ENCODE measurements at places on chromosomes 2 and 18.

GRCh38 chr18:31065036-31065773, 22.7 kb upstream of the DSC3 start:
- DNase-seq, result no peak

DNA sequence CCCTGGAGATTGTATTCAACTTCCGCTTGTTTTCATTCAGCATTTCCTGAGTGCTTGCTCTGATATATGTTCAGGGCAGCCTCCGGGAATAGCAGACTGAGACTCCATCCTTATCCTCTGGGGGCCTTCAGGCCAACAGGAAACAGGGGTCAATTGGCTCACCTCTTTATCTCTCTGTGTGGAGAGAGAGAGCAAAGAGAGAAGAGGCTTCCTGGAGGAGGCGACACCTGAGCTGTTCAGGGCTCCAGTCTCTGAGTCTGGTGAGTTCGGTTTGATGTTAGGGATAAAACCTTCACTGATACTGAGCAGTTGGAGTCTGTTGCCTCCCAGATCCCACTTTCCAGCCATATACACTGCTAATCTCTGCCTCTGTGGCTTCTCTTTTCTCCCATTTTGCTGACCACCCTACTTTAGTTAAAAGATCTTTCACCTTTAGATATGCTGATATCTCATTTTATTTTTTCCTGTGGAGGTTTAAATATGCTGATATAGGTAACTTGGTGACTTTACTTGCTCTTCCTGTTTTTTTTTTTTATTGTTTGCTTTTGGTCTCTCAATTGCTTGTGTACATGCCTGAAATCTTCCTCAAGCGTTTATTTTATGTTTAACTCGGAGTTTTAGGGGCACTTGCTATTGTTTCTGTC, 56.9 kb downstream of the KCNS3 start:
- no peak for DNase-seq

- DNase-seq, result no peak
These were observed 53.4 kb upstream of the BZW1 start for GRCh38 chr2:200758341-200758740.

DNA sequence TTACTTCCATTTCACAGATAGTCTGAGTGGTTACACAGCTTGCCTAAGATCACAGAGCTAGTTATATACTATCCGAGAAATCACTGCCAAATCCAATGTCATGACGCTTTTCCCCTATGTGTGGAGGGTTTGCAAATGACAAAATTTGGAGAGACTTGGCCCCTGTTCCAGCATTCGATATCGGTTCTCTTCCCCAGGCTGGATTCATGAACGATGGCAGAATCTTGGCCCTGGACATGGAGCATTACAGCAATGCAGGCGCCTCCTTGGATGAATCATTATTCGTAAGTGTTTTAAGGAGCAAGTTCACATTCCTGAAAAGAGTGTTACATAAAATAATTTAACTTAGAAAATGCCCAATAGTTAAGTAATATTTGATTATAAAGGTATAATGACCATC, 55.1 kb downstream of the AOX1 start:
- DNase-seq, result no peak

DNA sequence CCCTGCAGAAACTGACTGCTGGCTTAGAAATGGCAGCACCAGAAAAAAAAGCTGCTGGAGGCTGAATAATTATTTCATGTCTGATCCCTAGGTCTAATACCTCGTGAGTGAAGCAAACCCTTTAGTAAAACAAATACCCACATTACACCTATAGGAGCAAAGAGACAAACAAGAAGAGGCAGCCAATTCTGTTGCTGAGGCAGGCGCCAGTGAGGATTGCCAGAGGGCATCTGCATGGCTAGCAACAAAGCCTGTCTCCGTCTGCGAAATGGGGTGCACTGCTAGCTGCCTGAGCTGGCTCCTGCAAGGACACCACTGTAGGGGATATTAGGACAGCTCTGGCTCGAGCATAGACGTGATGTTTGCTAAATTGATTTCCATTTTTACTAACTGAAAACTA, 509.7 kb downstream of the TDRD15 start:
- no peak for DNase-seq

- DNase-seq, result no peak
These were observed 22.3 kb downstream of the GPR35 start for GRCh38 chr2:240647503-240648154.

DNA sequence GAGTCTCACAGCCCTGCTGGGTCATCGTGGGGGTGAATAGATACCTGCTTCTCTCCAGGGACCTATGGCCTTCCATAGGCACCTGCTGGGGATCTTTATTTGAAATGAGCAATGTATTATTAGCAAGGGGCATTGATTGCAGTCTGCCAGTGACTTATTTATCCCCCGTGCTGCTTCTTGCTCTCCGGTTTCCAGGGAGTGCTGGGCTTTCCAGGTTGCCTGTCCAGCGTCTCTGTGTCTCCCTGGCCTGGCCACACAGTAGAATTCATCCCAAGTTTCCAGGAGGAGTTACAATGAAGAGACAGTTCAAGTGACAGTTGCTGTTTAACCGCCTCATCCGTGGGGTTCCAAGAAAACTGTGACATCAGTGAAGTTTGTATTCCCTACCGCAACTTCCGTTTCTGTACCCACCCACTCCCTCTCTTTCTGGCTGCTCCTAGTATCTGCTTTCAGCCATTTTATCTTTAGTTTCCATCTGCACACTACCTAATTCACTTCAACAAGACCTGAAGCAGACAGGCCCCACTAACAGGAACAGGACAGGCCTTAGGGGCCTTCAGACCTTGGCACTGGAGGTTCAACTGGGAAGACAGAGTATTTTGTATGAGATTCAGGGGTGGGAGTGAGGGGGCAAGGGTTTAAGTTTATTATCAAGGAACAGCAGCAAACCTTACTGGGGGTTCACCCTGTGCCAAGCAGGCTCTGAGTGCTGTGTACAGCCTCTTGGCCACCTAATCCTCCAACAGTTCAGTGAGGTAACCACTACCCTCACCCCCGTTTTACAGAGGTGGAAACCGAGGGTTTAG, 134.8 kb downstream of the PRKCE start:
- no peak for DNase-seq

- DNase-seq, result peak; percentile 29
These were observed 175.1 kb downstream of the GALNT1 start for GRCh38 chr18:35756506-35757117.

- DNase-seq, result no peak
These were observed 17.1 kb upstream of the ANKRD62 start for GRCh38 chr18:12076424-12077140.

DNA sequence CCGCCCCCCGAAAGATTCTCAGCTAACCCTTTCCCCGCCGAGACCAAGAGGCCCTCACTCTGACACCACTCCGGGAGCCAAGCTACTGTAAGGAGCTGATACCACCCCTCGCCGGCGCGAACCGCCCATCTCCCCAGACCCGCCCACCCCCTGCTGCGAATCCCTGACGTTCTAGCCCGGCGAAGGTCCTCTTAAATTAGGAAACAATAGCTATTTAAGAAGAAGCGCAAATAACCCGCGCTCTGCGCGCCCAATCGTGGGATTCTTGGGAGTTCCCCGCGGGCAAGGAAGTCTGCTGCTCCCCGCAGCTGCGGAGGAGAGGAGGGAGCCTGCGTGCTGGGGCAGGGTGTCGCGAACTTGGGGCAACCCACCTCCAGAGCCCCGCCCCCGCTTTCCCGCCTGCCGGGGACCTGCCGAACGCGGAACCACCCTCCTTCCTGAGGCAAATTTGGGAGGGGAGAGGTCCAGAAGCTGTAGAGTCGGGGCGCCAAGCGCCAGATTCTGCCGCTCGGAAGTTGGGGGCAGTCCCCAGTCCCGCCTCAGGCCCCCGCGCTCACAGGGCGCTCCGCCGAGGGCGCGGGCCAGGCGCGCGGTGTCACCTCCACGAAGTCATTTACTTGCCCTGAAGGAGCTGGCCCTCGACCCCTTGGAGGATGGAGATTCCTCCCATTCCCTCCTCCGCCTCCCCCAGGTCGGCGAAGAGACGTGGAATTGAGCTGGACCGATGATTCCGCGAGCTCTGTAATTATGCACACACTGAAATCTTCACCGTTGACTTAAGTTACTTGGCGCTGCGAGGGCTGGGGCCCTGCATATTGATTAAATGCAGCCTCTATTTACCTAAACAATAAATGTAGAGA, 8.4 kb upstream of the SP9 start:
- DNase-seq, result no peak

GRCh38 chr2:12602661-12603060, 114.1 kb upstream of the TRIB2 start:
- DNase-seq, result no peak

DNA sequence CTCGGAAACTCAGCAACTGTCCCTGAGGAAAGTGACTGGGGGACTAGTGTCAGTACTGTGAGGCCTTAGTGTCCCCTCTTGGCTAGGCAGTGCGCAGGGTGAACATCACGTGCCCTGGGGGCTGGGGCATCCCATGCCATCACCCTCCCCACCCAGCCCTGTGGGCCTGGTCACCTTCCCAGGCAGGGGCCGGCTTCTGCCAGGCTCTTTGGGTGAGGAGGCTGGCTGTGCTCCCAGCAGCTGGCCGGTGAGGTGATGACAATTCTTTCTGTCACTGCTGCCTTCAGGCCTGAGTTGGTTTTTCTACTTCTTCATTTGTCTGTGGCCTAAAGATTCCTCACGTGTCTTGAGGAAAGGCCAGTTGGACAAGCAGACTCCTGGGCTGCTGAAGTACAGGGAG, 180.8 kb downstream of the KLHL29 start:
- no peak for DNase-seq

- DNase-seq, result peak; percentile 67
These were observed 64.0 kb upstream of the CABLES1 start for GRCh38 chr18:23071285-23071684.

DNA sequence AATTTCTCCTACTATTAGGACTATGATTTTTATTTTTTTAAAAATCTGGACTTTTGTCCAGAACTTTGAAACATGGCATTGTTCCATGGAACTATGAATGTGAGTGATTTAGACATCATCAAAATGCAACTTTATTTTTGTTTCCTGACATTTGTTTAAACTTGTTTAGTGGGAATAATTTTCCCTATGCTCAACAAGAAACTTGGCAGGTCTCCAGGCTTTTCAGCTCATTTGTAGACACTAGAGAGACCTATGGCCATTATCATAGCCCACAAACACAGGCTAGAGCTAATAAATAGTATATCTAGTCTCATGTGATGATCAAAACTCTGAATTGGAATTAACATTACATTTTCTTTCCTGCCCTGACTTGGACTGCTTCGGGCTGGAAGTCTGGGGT, 145.1 kb upstream of the CELF4 start:
- no peak for DNase-seq

DNA sequence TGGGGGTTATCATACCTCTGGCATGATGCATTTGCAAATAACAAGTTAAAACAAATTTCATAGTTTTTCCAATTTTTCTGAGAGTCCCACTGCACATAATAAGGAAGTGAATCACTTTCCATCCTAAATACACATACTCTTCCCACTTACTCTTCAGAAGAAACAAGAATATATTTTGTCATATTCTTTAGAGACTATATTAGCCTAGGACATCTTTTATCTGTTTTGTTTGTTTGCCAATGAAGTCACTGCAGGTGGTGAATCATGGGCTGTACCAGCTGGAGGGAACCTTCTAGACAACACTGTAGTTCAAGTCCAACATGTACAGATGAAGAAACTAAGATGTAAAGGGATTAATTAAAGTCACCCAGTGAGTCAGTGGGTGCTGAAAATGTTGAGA, 116.8 kb downstream of the XIRP2 start:
- DNase-seq, result no peak

DNA sequence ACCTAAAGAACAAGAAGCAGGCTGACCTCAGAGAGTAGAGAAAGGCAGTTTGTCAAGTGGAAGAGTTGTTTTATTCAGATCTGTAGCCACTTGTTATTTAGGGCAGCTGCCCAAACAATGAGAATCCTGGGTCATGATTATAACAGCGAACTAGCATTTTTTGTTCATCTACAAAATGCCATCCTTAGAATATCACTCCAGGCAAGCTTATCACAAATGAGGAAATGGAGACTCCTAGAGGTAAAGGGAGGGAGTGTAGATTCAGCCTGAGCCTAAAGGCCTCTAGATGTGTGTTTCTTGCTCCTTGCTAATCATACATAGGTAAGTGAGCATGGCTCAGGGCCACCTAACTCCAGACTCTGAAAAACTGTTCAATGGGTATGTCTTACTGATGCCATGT, 126.1 kb downstream of the HNMT start:
- DNase-seq, result no peak

DNA sequence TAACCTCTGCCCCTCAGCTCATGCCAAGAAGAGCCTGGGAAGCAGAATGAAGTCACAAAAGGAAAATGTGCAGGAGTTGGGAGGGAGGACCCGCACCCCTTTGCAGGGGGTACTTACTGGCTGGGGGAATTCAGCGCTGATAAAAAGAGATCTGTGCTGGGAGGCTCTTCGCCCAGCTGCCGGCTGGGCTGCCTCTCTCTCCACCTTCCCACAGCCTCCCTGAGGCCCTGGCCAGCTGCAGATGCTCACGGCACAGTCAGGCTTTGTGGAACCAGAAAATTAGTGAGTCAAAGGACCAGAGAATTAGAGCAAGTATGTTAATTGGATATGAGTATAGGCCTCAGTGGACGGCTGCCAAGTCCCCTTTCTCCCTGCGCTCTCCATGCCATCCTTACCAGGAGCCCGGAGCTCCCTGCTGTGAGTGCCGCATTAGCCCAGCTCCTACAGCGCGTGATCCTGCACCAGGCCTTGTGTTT, 181.7 kb upstream of the SH3BP4 start:
- DNase-seq, result no peak

GRCh38 chr18:44841221-44841620, 160.5 kb downstream of the SETBP1 start:
- no peak for DNase-seq

DNA sequence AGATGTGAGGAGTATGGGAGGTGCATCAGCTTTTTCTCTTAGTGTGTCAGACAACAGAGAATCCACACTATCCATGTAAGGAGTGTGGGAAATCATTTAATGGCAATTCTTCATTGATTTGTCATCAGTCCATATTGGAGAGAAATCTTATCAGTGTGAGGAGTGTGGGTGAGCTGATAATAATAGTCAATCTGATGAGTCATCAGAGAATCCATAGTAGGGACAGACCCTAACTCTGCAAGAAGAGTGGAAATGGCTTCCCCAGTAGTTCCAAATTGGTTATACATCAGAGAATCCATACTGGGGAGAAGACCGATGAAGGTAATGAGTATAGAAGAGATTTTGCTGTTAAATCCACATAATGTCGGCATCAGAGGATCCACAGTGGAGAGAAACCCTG, 150.5 kb upstream of the THUMPD2 start:
- no peak for DNase-seq

Measured in stimulated activated CD8-positive, alpha-beta memory T cell treated with anti-CD3 and anti-CD28 coated beads, Interleukin-4, amount 100 ng/mL, for 1 hour (primary cell).